ENCODE measurements at places on chromosomes 2 and 18.
A peak's percentile ranks its signal among the peaks of the same experiment; 100 is the strongest.

DNA sequence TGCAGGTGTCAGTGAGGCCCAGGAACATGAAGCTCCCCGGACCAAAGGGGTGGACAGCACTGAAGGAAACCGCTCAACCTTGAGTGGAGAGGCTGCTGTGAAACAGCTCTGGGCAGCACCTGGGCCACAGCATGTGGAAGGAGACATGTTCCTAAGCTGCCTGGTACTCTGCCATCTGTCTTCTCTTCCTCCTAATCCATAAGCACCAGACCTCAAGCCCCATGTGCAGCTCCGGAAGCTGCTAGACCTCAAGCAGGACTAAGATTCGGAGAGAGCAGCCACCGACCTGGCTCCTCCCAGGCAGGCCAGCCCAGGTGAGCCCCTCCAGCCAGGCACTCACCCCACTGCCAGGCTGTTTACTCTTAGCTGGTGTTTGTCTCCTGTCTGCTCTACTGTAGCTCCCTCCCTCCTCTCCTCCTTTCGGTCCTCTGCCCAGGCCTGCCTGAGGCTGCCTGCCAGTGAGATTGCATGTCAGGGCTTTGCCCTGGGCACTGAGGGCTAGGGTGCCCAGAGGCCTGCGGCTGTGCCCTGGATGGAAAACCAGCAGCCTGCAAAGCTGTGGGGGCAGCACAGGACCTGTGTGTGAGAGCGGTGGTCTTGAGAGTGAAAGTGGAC is 53.7 kb downstream of the BCL11A start:
- no peak for DNase-seq

DNA sequence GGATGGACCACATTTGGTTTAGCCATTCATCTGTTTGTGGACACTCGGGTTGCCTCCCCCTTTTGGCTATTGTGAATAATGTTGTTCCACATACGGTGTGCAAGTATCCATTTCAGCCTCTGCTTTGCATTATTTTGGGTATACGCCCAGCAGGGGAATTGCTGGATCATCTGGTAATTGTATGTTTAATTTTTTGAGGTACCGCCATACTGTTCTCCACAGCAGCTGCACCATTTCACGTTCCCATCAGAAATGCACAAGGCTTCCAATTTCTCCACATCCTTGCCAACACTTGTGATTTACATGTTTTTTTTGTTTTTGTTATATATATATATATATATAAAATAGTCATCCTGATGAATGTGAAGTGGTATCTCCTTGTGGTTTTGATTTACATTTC is 54.6 kb upstream of the TWIST2 start:
- DNase-seq, result no peak

DNA sequence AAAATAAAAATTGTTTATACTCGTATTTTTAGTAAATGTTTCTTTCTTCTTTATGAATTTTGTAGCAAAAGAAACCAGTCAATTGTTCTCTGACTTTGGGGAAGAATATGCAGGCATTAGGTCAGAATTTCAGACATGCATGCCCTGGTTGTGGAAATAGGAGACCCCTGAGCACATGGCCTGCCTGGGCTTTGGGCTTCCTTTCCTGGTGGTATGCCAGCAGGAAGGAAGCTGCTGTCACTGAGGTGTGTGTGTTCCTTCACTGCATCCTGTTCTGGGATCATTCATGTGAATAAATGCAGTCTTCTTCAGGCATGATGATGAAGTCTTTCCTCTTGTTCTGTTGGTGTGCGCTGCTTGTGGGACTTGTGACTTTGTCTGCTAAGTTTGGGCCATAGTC is 920.2 kb upstream of the VRK2 start:
- no peak for DNase-seq

GRCh38 chr2:169815849-169816248 is 8.9 kb downstream of the METTL5 start:
- no peak for DNase-seq

DNA sequence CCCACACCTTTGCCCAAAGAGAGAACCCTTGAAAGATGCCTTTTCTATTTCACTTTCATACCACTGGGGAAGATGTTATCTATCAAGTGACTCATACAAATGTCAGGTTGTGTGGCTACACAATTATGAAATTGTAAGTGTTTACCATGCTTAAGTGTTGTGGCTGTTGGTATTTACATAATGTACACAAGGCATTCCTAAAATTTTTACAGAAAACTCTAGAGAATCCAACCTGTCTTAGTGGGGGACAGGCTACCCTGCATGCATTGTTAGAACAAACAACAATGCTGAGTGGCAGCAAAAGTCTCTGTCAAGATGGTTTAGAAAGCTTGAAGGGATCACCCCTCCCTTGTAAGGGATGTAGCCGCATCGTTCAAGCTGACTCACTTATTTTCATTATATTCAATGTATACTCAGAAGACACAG is 5.5 kb upstream of the MGAT4A start:
- no peak for DNase-seq

- DNase-seq, result no peak
Measured at GRCh38 chr2:172976116-172976515, 99.5 kb upstream of the MAP3K20 start.

DNA sequence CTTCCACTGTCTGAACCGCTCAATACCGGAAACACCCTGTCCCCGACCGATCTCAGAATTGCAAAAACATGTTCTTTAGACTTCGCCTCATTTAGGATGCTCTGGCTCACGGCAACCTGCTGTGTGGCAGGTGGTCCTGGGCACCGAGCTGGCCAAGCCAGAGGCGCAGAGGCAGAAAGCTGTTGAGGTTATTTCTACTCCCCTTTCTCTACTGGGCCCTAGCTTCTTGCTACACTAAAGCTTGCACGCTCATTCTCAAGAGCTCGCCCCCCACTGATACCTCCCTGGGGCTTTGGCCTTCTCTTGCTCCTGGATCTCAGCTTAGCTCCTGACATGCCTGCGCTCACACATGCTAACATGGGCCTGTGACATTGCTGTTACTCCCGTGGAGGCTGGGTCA is 417.4 kb downstream of the LPIN1 start:
- no peak for DNase-seq

- DNase-seq, result peak; percentile 22
Measured at GRCh38 chr2:239309398-239310245, 91.2 kb downstream of the HDAC4 start.

- DNase-seq, result no peak
Measured at GRCh38 chr2:100178085-100178788, 35.8 kb upstream of the AFF3 start.

DNA sequence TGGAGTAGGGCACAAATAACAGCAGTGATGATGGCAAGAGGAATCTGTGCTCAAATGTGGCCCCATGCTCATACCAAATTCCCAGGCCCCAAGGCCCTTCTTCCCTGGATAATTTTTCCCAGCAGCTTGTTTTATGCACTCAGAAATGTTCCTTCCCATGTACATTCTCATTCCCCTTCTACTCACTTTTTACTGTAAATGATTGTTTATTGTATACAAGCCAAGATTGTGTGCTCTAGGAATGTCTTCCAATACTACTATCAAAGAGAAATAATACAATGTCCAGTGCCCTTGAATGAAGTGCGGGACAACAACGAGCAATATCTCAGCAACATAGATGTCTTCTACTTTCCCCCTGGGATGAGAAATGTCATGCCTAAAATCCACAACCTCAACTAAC is 201.6 kb downstream of the ICOS start:
- DNase-seq, result no peak

GRCh38 chr18:36328916-36329315 is 31.4 kb downstream of the FHOD3 start:
- DNase-seq, result no peak

DNA sequence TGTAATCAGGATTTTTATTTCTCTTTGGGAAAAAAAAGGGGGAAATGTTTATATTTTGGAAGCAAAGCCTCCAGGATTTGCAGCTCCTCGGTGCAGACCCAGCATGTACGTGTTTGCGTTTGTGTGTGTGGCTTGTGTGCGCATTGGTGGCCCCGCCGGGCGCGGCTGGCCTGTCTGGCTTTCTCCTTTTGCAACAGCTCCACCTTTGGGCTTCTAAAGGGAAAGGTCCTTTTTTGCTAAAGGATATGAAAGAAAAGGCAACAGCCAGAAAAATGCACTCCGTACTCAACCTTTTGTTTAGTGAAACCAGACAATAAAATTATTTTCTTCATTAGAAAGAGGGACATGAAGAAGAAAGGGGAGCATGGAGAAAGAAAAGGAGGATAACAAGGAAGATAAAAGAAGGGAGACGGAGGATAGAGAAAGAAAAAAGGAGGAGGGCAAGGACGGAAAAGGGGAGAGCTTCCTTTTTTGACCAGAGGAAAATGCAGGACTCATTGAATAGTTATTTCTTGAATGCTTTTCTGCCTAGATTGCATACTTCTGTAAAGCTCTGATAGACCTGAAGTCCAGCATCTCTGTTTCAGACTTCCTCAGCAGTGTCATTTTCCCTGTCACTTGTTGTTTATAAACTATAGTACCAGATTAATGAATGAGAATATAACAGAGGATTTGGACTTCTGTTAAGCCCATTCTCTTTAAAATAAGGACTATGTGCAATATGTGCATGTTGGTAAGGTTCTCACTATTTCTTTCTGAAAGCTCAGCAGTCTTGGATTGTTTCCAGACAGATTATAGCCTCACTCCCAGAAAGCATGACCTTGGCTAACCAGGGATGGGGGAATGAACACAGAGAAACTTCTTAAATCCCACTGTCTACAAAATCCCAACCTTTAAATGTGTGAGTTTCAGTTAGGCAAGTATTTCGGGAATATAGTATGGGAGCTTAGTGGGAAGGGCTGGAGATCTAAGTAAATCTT is 563.1 kb upstream of the PIK3C3 start:
- DNase-seq, result no peak

DNA sequence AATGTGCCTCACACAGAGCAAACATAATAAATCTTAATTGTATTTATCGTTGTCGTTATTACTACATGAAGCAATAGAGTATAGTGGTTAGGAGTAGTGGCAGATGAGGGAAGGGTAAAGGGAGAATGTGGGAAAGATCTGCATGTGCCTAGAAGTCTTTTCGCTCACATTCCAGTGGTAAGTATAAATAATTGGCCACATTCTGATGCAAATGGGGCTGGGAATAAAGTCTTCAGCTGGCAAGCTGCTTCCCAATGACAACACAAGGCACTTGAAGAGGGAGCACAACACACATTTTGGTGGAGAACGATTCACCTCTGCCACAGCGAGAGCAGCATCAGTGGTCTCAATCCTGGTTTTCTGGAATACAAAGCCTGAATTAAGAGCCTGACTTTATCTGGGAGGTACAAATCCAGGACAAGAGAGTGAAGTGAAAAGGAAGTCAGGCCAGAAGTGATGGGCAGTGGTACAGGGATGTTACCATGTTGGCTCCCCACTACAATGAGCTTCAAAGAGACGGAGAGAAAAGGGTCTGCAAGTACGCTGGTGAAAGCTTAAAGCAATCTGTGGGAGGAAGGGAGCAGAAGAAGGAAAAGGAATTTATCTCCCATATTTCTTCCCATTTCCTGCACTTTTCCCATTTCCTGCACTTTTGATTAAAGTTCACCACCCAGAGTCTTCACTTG is 112.3 kb downstream of the ARHGAP15 start:
- no peak for DNase-seq

DNA sequence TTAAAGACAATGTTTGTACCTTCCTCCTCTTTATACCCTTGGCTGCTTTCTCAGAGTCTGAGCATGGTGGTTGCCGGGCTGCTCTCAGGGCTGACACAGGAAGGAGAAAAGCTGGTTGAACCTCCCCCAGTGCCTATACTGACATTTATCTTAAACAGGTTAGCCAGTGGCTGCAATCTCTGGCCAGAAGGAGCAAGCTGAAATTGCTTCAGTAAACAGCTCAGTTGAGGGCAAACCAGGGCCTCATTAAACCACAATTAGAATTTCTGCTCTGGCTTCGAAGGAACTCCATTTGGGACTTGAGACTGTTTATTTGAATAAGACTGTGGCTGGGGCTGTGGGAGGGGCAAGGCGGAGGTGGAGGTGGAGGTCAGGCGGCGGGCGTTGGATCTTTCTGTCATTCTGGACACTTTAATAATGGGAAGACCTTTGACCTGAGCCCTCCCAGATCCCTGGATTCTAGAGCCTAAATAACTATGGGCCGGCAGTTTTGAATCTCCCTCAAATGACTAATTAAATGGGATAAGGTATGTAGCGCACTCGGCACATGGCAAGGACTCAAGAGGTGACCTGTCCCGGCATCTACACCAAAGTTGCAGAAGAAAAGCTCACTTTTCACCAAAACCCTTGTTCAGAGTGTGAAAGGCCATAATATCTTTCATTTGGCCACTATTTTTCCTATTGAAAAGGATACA is 120.6 kb upstream of the MYCN start:
- no peak for DNase-seq

- DNase-seq, result no peak
Measured at GRCh38 chr2:226180281-226180884, 619.2 kb downstream of the IRS1 start.

GRCh38 chr18:47912794-47913585 is 17.5 kb downstream of the SMAD2 start:
- DNase-seq, result no peak

GRCh38 chr2:16671760-16672159 is 6.1 kb upstream of the CYRIA start:
- no peak for DNase-seq

GRCh38 chr2:193806088-193806774 is 1611.5 kb upstream of the TMEFF2 start:
- DNase-seq, result no peak

Data from activated CD8-positive, alpha-beta memory T cell treated with anti-CD3 and anti-CD28 coated beads, Interleukin-2, amount 50 U/mL, for 48 hours (primary cell).